ENCODE measurements at places on chromosomes 2 and 18.

- no peak for DNase-seq
Measured at GRCh38 chr2:64213532-64214275, 69.5 kb upstream of the PELI1 start.

DNA sequence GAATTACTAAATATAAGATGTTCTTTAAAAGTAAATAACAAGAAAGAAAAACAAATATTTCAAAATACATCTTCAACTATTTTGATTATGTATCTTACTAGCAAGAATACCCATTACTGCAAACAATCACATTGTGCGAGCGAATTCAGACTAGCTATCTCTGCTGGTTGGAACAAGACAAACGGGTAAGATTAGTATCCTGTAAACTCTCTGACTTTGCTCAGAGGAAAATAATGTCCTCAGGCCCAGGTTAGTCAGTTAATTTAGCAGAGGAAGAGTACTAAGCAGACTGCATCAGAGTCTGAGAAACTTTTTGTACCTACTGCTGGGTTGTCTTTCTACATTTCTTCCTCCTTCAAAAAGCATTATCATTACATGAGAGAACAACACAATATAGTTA, 50.4 kb upstream of the MCM6 start:
- DNase-seq: no peak

- DNase-seq: no peak
Measured at GRCh38 chr18:23682045-23682444, 7.2 kb upstream of the LAMA3 start.

- DNase-seq: no peak
Measured at GRCh38 chr2:141957827-141958450, 172.9 kb downstream of the LRP1B start.

DNA sequence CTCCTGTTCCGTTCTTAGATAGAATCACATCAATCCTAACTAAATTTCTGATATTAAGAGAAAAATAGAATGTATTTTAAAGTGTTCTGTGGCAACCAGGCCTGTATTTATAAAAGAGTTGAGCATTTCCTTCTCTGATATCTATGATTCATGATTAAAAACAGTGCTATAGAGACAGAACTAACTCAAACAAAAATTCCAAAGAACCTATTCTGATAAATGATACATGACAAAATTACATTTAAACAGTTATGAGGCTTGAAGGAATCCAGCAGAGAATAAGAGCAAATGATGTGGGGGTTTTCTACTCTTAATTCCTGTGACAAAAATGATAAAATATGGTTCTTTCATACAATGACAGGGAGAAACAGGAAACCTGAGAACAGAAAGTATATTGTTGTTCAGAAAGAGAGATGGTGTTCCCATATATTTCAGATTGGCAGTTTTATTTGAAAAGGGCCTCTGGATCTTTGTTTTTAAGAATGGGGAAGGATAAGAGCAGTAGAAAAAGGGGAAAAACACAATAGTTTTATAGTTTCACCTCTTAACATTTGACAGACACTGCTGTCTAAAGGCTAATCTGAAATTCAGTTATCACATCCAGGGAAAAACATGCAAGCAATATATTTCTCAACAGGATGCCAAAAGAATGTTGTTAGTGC, 944.3 kb downstream of the LRP1B start:
- DNase-seq: no peak

GRCh38 chr18:40292985-40293710, 1661.9 kb upstream of the PIK3C3 start:
- DNase-seq: no peak

DNA sequence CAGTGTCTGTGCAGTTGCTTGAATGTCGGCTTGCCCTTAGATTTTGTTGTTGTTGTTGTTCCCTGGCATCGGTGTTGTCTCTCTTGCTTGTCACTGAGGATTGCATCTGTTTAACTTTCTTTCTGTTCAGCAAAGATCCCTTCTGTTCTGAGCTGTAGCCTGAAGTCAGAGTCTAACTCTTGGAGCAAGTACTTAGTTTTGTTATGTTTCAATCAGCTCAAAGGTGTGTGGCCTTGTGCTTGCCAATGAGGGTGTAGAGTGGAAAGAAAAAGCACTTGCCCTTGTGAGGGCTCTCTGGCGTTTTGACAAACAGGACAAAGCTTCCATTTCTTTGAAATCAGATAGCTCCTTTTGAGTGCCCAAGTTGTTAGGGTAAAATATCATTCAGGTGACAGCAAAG, 757.1 kb upstream of the CDH7 start:
- no peak for DNase-seq

DNA sequence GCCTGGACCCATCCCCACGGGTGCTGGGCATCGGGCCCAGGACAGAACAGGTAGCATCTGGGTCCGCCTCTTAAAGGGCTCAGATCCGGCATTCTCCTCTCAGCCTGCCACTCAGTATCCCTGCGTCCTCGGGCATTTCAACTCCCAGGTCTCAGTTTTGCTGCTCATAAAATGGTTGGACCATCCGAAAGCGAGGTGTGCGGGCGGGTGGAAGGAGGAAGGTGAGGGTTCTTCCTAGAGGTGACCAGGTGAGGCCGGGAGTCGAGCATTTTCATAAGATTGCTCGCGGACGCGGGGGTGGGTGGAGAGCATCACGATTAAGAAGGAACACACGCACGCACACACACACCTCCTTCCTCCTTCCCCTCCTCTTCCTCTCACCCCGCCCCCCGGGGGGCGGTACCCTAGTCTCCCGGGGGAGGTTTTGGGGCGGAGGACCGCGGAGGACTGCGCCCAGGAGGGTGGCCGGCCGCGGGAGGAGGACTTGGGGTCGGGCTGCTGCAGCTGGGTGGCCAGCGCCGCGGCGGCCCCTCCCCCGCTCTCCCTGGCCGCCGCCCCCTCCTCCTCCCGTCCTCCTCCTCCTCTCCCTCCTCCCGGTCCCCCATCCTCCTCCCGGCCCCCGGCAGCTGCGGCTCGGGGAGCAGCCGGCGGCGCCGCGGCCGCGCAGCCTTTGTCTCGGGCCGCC, 97.9 kb upstream of the GPR45 start:
- DNase-seq: no peak

DNA sequence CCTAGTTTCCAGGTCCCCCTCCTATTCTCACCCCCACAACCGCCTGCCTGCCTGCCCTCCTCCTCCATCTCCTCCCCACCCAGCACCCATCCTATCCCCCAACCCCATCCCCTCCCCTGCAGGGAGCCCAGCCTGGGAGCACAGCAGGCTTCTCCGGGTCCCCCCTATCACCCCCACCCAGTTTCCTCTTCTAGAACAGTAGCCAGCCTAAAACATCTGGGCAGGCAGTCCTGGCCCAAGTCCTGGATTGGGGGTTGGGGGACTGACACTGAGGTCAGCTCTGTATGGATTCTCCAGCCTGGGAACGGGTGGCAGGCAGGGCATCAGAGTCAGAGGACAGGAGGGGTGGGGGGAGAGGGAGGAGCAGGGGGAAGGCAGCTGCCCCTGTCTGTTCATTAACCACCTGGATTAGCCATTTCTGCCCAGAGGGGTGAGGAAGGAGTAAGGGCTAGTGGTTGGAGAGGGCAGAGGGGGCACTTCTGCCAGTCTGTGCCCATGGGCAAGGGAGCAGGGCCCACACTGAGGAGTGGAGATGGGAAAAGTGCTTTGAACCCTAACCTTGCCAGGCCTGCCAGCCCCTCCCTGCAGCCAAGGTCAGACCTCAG, 60.0 kb downstream of the TNS1 start:
- no peak for DNase-seq

- no peak for DNase-seq
Measured at GRCh38 chr2:226647621-226648518, 151.8 kb downstream of the IRS1 start.

DNA sequence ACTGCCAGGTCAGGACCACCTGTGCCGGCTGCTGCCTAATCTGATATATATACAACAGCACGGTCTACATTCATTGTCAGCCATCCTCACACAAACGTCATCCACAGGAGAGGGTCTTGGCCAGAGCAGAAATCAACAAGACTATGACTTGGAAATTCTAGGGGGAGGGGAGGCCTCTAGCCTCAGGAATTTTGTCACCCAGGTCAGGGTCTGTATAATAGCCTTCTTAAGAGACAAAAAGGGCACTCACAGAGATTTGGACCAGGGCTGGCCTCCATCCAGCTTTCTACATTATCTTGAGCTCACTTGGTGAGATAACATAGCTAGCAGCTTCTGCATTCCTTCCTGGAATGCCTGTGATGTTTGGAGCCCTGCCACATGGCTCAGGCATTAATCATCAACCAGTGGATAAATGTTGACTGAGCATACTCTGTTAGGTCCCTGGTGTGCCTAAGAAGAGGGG, 50.4 kb upstream of the CTIF start:
- DNase-seq: no peak

GRCh38 chr2:127347734-127348392, 39.9 kb downstream of the MAP3K2 start:
- DNase-seq: no peak

- DNase-seq: no peak
Measured at GRCh38 chr2:145909175-145909755, 1389.3 kb upstream of the ZEB2 start.

DNA sequence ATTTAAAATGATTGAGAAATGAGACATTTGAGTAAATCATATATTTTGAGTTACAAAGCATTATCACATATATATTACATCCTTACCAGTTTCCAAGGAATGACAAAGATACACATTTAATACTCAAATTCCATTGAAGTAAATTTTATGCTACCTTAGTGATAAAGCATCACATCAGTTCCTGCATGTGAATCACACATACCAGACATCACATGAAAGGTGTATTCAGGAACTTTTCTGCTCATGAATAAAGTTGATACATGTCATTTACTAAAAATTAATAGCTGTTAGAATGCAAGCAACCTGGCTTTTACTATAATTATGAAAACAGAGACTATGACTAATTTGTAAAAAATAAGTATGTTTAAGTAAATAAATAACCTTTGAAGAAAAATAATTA, 548.8 kb upstream of the SLC39A10 start:
- no peak for DNase-seq

DNA sequence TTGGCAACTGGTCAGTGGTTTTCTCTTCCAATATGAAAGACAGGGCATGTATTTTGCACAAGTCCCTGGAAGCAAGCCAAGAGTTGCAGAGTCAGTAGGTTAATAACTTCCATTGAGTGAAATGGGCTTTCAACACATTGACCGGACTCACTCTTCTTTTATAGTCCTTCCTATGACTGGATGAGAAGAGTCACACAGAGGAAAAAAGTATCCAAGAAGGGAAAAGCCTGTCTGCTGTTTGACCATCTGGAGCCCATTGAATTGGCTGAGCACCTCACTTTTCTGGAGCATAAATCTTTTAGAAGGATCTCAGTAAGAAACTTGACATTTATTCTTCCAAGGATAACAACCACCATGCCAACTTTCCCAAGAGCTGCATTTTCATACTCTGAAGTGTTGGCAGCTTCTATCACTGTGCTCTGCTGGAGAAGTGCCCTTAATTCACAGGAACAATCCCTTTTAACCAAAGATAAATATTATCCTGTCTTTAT, 45.4 kb downstream of the RASGRP3 start:
- no peak for DNase-seq

- DNase-seq: no peak
Measured at GRCh38 chr18:13179566-13180113, 38.9 kb upstream of the LDLRAD4 start.

DNA sequence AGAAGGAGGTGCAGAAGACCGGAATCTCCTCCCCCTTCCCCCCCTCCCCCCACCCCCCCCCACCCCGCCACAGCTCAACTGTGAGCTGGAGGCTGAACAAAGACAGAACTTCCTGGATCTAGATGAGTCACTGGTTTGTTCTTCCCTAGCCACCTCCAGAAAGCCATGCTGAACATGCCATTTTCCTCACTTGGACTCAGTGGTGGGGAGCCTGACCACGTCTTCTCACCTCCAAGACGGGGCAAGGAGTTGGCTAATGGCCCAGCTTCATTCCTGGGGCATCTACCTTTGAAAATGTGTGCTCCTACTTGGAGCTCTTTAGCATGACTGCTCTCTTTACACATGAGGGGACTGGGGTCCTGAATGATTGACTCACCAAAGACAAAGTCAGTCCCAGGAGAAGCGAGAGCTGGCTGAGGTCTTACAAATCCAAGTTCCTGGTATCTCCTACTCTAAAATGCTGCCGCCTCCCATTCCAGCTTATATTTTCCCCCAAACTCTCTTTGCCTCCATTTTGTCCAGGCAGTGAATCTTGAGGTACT, 22.6 kb upstream of the FZD5 start:
- no peak for DNase-seq

DNA sequence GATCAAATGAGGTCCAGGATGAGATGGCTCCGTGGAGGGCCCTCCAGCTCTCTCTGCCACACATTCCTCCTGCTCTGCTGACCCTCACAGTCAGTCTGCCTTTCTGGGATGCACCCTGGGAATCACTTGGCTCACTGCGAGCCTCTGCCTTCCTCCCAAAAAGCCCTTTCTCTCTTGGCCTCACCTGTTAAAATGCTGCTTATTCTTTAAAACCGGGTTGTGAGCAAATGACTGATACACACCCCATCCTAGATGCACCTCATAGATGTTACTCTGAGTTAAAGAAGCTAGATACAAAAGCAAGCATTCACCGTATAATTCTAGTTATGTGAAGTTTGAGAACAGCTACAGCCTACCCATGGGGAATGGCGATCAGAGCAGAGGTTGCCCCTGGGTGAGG, 167.7 kb upstream of the MYCN start:
- DNase-seq: no peak

DNA sequence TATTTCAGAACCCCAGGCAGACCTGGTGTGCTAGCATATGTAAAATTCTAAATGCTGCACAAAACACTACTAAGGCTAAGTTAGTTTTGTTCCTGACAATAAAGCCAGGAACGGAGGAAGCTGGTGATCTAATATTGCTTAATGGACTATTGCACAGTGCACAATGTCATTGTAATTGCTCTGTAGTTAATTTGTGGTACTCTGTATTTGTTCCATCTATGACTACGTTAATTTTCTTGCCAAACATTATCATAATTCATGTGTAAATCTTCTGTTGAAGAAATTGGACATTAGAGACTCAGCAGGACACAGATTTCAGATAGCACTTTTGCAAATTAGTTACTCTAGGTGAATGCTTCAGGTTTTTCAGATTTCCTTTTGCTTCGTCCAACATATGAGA, 232.3 kb downstream of the RIT2 start:
- DNase-seq: no peak

DNA sequence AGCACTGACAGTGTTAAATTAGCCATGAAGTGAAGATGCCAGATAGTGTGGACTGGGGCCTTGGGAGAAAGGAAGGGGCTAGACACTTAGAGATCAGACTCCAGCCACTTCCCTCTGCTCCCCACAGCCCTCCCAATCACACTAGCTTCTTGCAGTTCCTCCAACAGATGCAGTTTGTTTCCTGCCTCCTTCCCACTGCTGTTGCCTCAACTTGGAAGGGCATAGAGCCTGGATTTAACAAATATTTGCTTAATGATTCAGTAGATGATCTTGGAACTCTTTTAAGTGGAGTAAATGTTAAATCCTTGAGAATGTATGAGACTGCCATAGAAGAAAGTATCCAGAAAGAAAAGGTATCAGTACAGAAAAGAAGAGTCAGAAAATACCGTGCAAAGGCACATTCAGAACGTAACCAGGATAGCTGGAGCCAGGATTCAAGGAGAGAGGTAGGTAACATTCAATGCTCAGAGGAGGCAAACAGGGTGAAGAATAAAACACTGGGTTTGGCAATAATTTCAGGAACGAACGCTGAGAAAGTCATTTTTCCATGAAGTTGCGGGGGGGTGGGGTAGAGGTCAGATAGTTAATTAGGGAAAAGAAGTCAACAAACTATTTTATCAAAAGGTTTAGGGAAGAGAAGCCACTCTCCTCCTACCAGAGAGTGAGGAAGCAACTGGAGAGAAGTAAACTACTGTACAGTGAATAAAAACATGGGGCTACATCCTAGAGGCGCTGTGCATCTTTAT, 1.3 kb upstream of the BZW1 start:
- DNase-seq: no peak
